ENCODE measurements at places on chromosomes 7 and 10.

GRCh38 chr10:101092881-101093354 is 31.1 kb downstream of the KAZALD1 start:
- DNase-seq: no peak

- no peak for DNase-seq
These were observed 28.1 kb downstream of the EPHB4 start for GRCh38 chr7:100799037-100799896.

DNA sequence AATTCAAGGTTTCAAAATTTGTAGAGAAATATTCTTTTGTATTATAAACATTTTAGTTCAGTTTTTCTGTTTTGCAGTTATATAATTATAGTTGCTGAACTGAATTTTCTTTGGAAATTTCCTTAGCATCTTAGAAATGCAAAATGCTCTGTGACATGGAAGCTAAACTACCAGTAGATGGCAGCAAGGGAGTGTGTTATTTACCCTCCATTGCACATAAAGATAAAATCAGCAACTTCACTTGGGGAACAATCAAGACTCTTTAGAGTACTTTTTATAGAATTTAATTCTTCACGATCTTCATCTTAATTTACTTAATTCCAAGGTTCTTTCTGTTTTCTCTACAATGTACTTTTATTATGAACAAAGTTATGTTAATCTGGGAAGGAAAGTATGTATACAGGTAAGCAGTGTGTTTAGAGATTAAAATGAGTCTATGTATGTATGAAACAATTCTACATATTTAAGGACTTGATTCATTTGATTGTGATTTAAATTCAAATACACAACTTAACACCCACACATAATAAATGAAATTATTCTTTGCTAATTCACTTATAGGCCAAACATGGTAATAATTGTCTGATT is 404.2 kb downstream of the THSD7A start:
- DNase-seq: peak; percentile 83

DNA sequence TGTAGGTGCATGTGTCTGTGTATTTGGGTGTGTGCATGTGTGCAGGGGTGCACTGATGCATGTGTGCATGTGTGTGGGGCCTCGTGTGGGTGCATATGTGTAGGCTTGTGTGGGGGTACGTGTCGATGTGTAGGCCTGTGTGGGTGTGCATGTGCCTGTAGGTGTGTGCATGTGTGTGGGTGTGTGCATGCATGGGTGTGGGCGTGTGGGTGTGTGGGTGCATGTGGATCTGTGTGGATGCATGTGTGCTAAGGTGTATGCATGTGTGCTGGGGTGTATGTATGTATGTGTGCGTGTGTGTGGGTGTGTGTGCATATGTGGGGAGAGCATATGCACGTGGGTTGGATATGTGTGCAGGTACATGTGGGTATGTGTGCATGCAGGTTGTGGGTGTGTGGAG is 73.2 kb downstream of the NKX6-2 start:
- no peak for DNase-seq

GRCh38 chr10:24177636-24178035 is 31.3 kb upstream of the KIAA1217 start:
- no peak for DNase-seq

DNA sequence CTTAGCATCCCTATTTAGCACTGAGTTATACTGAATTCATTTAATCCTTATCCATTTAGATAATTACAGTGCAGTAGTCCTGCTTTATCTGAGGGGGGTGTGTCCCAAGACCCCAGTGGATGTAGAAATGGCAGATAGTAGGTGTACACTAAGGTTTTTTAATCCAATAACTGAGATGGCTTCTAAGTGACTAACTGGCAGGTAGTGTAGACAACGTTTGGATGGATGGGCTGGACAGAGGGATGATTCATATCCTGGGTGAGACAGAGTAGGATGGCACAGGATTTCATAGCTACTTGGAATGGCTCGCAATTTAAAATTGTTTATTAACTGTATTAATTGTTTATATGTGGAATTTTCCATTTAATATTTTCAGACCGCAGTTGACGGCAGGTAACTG is 295.6 kb downstream of the CCDC3 start:
- DNase-seq: no peak

DNA sequence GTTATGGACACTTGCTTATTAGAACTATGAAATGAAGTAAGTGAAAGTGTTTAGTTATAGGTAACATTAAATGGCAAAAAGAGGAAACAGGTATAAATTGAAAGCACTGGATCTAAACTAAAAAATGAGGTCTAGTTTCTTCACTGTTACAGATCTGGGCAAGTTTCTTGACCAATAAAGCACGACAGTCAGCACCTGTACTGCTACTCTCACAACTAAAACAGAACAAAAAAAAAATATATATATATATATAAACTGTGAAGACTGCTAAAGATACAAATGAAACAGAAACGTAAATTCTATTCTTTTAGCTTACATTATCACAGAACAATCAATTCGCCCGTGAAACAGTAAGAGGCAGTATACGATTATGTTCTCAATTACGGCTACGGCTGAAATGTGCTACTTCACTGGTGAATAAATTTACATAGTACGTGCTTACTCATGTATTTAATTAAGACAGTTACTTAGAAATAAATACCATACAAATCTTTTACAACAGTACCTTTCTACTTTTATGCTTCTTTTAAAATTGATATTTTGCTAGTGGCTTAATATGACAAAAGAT is 4.2 kb downstream of the AHR start:
- peak; percentile 13 for DNase-seq

GRCh38 chr10:31623466-31623865 is 304.4 kb downstream of the ZEB1 start:
- no peak for DNase-seq

- no peak for DNase-seq
These were observed 71.1 kb downstream of the FIGNL1 start for GRCh38 chr7:50379082-50379481.

DNA sequence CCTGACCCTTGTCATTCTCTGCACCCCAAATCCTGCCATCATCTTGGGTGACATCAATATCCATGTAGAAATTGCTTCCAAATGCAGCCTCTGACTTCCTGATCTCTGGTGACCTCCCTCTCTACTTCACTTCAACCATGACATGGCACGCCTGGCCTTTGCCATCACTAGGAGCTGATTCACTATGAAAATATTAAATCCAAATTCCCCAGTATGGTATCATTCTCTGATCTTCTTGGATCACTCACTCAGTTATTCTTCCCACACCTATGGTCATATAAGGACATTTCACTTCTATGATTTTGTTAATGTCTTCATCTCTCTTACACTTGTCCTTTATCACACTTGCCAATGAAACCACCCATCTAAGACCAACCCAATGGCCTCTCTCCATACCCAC is 73.7 kb upstream of the ODAD2 start:
- no peak for DNase-seq

DNA sequence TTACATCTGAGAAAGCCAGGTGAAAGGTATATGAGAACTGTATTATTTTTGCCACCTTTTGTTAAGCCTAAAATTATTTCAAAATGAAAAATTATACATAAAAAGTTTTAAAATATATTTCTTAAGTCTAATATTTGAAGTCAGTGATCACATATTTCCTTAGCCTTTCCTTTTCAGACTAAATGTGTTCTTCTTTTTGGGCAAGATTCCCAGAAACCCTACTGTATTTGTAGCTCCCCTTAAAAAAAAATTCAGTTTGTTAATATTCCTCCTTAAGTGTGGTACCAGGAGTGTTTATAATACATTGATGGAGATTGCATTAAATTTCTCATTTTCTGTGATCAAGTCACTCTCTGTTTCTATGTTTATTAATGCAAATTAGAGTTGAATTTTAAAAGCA is 22.8 kb downstream of the DNAJC1 start:
- DNase-seq: no peak

GRCh38 chr10:29992914-29993313 is 66.5 kb downstream of the JCAD start:
- DNase-seq: no peak

DNA sequence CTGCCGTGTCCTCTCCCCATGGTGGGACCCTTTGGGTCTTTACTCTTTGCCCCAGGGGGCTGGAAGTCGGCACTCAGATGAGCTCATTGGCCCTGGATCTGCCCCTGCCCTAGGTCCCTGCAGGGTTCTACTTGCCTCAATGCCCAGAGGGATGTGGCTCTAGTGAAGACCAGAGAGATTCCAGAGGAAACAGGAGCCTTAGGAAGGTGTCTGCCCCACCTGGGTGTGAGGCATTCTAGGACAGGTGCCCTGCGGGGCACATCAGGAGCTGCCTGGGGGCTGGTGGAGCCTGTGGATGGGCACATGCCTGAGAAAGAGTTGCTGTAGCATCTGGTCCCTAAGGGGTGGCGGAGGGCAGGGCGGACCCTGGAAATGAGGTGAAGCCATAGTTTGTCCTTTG is 128.6 kb downstream of the ADCY1 start:
- DNase-seq: no peak

DNA sequence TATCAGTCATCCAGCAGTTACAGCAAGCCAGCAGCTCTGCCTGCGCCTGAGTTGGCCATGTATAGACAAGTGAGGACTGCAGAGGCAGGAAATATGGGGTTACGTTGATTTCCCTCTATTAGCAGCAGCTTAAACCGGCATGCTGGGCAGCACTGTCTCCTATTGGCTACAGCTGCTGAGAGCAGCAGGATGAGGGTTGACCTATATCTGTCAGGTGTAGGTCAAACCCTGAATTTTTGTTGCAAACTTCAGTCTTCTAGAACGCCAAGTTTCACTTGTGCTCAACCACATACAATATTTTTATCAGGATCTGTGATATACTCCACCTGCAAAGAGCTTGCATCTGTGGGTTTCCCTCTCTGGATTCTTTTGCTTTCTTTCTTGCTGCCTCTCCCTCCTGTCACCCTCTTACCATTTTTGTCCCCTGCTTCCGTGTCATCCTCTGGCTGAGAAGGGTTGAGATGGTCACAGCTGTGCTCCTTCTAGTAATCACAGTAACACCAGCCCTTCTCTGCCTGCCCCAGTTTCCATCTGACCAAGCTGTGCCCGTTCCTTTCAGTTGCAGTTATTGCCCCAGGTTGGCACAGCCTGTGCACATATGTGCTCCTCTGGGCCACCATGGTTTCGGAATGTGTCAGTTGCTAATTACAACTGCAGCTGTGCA is 23.8 kb upstream of the GLCCI1 start:
- DNase-seq: no peak

DNA sequence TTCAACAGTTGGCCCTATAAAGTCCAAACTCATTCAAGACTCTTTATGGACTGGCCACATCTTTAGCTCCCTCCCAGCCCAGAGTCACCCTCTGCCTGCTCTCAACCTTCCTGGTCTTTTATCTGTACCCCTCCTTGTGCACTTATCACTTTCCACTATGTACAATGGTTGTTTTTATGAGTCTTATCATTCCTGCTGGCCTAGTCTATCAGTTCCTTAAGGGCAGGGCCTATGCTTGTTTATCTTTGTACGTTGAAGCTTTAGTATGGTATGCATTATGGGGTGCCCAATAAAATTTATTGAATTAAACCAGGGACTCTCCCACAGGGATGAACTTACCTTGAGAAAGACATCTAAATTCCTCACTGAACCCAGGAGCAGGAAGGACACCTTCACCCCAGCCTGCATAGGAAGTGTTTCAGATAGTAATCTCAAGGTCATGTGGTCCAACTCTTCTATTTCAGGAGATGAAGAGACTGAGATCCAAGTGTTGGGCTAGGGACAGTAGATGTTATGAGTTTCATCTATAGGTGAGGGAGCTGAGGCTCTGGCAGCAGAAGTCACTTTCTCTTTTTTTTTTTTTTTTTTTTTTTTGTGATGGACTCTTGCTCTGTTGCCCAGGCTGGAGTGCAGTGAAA is 13.3 kb upstream of the PDCD4 start:
- no peak for DNase-seq

DNA sequence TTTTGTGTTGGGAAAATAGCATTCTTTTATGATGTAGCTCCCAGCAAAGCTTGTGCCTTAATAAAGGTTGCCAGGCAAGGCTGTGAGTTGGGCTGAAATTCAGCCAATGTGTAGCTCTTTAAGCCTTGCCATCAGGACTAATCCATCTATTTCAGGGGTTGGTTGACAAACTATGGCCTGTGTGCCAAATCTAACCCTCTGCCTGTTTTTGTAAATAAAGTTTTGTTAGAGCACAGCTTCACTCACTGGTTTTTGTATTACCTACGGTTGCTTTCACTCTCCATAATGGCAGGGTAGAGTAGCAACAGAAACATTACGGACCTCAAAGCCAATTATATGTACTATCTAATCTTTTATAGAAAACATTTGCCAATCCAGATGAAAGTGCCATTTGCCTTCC is 638.1 kb upstream of the POT1 start:
- no peak for DNase-seq

- DNase-seq: no peak
These were observed 129.9 kb downstream of the NOC3L start for GRCh38 chr10:94232711-94233383.

Data from NCI-H1092 treated with DMSO at 0.1 percent for 48 hours (cell line).